NCI-H2227 treated with DMSO at 0.1 percent for 48 hours (cell line): ENCODE measurements at places on chromosomes 4 and X.

DNA sequence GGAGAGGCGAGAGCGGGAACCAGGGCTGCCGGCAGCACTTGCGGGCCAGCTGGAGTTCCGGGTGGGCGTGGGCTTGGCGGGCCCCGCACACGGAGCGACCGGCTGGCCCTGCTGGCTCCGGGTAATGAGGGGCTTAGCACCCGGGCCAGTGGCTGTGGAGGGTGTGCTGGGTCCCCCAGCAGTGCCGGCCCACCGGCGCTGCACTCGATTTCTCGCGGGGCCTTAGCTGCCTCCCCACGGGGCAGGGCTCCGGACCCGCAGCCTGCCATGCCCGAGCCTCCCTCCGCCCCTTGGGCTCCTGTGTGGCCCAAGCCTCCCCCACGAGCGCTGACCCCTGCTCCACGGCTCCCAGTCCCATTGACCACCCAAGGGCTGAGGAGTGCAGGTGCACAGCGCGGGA lies 25.2 kb upstream of the KIT start:
- DNase-seq = no peak

GRCh38 chr4:98632258-98632657 lies 26.2 kb downstream of the TSPAN5 start:
- no peak for DNase-seq

- DNase-seq = no peak
These were observed 260.1 kb upstream of the EDNRA start for GRCh38 chr4:147220833-147221232.

DNA sequence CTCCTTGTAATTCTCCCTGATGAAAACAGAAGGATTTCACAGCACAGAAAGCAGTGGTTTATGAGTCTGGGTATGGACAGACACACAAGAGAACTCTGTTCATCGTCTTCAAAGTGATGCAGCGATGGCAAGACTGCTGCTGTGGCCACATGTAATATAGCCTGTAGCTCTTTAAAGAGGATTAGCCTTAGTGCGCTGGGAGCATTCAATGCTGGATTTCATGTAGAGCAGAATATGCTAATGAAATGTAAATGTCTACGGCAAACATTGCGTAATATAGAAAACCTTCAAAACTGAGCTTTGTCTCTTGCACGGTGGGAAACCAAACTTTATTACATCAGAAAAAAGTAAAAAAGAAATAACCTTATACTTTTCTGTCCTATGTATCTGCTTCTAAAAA lies 42.9 kb downstream of the ALPK1 start:
- DNase-seq = no peak

DNA sequence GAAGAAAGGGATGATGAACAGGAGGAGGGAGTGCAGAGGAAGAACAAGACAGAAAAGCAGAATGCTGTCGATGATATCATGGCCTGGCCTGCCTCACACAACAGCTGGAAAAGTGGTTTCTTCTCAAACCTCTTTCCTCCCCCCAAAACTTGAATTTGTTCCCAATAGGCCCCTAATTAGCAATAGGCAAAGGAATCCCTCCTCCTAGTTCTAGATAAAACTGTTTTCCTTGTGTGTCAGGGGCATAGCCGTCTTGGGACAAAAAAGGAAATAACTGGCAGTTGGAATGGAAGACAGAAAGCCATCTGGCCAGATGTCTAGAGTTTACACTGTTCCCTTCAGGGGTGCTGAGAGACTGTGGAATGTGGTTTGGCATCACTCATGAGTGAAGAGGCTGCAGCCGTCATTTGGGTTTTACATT lies 177.8 kb upstream of the C1QTNF7 start:
- DNase-seq = no peak

GRCh38 chr4:128285085-128285997 lies 2.3 kb downstream of the PGRMC2 start:
- no peak for DNase-seq

DNA sequence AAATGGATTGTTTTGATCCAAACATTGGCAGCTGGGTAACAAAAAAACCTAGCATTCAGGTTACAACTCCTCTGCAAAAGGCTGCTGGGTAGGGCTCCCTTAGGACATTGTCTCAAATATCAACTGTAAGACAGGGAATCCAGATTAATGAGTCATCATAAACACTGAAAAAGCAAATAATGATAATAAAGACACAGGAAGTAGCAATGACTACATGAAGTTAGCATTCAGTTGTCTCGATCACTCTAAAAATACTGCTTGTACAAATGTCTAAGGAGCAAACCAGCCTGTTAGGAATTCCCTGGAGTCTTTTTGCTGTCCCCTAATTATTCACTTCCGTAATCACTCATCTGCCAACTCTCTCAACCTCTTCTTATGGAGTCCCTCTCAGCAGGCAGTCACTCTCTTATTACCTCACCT lies 259.2 kb downstream of the GPC3 start:
- DNase-seq = no peak

- no peak for DNase-seq
These were observed 3.9 kb downstream of the FBXO8 start for GRCh38 chr4:174279433-174280155.

DNA sequence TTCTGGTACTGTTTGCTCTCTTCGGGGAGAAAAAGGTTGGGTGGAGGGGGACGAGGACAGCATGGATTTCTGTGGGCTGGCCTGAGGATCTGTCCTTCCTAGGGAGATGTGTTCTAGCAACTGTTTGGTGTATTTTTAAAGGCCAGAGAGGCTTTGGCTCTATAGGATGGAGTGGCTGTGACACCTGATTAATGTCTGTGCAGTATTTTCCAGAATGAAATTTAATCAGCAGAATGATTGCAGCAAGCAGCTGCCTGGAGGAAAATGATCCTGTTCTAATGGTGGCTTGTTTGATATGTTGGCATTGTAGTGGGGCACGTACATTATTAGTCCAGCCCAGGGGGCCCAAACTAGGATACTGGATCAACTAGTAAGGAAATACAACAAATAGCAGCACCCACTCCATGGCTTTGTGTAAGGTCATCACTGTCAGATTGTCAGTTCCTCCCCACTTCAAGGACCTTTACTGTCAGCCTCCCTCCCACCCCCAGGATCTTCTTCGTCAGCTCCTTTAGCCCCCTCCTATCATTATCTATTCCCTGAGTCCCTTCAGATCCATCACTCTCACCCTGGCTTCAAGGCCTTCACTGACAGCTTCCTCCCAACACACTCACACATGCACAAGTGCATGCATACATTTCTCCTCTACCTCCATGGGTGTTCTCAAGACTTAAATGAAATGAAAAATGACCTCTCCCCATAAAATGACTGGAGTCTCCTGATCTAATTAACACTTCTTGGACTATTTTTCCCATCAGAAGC lies 10.4 kb upstream of the TMEM255A start:
- DNase-seq = no peak

DNA sequence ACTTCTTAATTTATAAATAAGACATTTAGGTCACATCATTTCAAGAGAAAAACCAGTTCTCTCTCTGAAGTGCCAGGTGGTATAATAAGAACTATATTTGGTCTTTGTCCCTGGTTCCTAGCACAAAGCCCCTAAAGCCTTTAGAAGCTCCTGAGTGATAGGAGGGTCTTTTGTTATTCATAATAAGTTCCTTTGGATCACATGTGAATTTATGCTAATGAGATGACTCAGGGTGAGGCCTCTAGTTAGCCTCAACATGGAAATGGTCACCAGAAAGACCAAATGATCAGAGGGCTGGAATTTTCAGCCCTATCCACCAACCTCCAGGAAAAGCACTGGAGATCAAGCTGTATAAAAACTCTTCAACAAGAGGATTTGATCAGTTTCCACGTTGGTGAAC lies 68.1 kb upstream of the BLTP1 start:
- no peak for DNase-seq

- no peak for DNase-seq
These were observed 48.6 kb downstream of the RPGR start for GRCh38 chrX:38278682-38279081.

DNA sequence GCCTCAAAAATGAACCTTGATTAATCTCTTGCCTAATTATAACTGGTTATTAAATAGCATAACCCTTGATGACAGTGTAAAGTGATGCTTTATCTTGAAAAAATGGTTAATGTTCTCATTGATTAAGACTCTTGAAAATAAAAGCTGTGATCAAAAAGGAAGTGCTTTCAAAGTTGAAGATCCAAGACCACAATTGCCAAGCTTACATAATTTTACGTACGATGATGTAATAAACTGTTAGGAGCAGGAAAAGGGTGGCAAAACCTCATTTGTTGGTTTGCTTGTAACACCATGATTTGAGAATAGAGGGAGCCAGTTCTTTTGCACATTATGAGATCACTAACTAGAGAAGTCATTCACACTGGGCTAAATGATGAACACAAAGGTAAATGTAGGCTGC lies 322.2 kb downstream of the ADGRL3 start:
- no peak for DNase-seq

- DNase-seq = no peak
These were observed 37.0 kb downstream of the NPY5R start for GRCh38 chr4:163380703-163381102.

GRCh38 chr4:157271166-157271869 lies 50.8 kb downstream of the GRIA2 start:
- DNase-seq = no peak

- DNase-seq = no peak
These were observed 1384.8 kb downstream of the FAM133A start for GRCh38 chrX:95058815-95059214.

DNA sequence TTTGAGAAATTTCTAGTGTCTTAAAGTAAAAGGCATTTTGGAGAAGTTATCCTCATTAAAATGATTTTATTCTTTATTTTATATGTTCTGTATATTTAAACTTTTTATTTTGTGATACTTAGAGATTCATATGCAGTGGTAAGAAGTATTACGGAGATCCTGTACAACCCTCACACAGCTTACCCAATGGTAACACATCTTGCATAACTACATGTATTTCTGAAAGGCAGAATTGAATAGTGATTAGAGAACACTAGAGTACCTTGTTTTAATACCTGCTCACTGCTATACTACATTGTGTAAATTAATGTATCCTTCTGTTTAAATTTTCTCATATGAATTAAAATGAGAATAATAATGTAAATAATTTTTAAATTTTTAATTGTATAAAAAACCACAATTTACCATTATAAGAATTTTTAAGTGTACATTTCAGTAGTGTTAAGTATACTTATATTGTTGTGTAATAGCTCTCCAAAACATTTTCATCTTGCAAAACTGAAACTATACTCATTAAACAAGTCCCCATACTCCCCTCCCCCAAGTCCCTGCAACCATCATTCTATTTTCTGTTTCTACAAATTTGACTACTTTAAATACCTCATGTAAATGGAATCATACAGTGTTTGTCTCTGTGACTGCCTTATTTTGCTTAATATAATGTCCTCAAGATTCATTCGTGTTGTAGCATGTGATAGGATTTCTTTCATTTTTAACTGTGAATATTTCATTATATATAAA lies 45.4 kb downstream of the INTS12 start:
- no peak for DNase-seq

DNA sequence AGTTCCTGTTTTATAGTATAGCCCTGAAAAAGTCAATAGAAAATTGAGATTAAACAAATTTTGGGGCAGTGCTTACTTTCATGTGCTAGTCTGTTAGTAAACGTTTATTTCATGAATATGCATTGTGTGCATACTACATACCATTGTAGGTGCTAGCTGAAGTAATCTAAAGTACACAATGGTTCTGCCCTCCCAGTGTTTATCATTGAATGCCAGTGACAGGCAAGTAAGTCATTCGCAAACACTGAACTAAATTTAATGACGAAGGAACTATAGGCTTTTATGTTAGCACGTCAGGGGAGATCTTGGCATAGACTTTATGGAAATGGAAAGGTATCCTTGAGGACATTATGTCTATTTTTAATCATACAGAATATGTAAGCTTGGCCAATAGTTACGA lies 426.9 kb upstream of the EPHA5 start:
- DNase-seq = no peak

DNA sequence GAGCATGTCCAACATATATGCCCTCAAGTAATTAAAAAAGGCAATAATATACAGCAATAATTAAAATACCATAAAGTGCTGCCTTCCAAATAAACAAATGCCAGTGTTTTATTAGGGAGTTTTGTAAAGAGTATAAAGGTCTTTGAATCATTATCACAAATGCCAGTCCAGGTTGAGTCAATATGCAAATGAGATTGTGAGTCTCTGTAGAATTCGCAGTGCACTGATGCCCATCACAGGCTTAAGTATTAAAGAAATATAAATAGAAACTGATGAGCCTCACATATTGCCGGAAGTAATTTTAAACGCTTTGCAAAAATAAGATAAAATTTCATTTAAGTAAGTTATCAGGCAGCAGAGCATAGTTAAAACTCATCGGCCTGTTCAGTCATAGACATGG lies 205.0 kb upstream of the TECRL start:
- no peak for DNase-seq

- no peak for DNase-seq
These were observed 221.1 kb downstream of the BMPR1B start for GRCh38 chr4:94978904-94979303.

- peak; percentile 16 for DNase-seq
These were observed 53.4 kb downstream of the IRF2 start for GRCh38 chr4:184420881-184421416.

- peak; percentile 43 for DNase-seq
These were observed 51.3 kb downstream of the RNF150 start for GRCh38 chr4:141081921-141082395.

GRCh38 chr4:153655928-153656327 lies 28.2 kb upstream of the TLR2 start:
- DNase-seq = no peak

DNA sequence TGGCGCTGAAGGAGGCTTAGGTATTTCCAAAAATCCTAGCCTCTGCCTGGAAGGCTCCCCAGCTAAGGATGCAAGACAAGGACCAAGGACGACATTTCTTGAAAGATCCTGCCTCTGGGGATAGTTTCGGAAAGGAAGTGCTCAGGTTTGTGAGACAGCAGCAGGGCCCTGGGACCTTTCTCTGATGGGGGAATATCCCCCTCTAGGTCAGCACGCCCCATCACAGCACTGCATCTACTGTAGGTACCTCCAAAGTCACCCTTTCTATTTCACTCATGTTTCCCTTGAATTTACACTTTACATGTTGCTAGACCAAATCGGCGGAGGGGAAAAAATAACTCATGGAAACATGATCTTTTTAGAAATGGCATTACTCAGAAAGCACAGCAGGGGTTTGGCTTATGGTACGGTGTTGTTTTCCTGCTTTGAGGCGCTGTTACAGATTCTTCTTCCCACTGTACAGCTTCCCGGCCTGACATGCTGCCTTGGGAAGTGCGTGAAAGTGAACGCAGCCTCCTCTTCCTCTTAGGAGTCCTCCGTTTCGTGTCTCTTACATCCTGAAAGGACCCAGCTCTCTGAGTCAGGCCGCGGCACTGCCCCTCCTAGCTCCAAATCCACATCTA lies 77.2 kb upstream of the DHRSX start:
- no peak for DNase-seq

DNA sequence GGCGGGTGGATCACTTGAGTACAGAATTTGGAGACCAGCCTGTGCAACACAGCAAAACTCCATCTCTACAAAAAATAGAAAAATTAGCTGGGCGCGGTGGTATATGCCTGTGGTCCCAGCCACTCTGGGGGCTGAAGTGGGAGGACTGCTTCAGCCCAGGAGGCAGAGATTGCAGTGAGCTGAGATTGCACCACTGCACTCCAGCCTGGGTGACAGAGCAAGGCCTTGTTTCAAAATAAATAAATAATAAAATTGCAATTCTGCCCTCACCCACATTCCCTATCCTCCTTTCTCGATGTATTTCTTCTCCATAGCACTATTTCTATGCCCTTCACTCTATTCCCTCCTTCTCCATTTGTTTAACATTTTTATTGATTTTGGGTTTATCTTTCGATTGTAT lies 8.7 kb upstream of the SLAIN2 start:
- no peak for DNase-seq

GRCh38 chr4:73617256-73617655 lies 3.0 kb downstream of the RASSF6 start:
- no peak for DNase-seq
